Inflammatory macrophage (primary cell): ENCODE measurements at places on chromosomes 12 and 14.

DNA sequence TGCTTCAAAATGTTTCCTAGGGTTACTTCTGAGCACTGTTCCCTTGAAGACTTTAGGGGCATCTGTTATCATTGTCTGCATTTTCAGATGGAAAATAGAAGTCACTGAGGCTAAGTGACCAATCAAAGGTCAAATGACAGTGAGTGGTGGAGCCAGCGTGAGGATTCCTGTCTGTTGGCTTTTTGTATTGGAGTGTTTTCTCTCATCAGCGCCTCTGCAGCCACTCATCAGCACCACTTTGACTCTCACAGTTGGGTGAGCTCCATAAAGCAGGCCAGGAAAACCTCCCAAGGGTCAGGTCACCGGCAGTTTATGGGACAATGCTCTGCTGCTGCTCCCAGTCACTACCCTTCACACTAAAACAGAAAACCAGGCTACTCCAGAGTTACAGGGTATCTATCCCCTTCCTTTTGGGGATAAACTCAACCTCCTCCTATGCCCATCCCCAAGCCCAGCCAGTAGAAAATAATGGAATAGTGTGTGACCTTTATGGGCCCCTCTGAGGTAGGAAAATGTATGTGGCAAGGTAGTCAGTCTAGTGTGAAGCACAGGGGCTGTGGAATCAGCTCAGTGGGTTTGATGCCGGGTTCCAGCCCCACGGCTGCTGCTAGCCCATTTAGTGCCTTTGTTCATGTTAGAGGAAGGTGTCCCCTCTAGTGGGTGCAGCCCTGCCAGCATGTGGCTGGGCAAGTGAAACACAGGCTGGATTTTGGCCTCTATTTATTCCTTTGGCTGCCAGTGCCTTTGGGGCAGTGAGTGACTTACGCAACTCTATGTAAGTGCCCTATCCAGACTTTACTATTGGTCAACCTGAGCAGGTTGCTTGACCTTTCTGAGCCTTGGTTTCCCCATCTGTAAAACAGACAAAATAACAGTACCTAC lies 133.8 kb upstream of the CPM start:
- DNase-seq: no peak

DNA sequence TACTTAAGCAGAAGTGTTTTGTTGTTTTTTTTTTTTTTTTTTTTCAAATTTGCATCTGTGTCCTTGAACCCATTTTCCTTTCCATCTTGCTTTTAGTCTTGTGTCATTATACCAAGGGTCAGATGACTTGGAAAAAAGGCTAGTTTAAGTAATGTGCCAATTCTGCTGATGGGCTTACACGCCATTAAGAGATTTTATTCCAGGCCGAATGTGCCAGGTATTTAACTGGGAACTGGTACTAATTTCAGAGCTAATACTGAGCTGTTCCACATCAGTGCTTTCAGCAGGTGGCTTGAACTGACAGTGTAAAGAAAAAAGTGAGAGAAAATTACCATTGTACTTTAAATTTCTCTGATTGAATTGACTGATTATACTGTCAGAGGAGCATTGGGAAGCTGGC lies 224.9 kb downstream of the NPAS3 start:
- DNase-seq: no peak

- DNase-seq: no peak
Observed at GRCh38 chr12:131102991-131103668, 149.4 kb downstream of the ADGRD1 start.

DNA sequence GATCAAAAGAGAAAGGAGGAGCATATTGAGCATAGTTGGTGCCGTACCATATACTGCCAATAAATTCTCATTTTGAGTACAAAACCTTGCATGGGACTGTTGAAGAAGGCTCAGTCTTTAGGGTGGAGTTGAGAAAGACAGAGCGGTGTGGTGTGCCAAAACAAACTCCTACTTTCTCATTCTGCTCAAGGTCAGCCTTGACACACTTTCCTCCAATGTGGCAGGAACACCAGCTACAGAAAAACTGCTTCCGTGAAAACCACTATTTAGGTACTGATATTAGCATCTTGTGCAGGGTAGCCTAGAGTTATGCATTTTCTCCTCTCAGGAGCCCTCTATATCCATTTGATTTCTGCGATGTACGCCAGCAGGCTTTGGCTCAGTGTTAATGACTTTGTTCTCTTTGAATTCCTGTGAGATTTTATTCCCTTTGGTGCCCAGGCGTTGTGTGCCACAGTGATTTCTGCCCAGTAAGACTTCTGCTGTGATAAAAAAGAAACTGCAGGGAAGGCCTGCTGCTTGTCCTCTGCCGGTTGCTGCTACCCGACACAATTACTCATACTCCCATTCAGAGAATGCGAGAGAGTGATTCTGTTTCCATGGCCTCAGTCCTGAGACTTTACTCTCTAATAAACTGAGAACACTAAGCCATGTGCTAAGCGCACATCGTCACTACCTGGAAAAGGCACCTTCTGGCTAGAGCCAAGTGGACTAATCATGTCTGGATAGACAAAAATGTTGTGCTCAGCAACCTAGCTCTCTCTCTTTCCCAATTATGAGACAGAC lies 88.3 kb upstream of the MDM1 start:
- no peak for DNase-seq

DNA sequence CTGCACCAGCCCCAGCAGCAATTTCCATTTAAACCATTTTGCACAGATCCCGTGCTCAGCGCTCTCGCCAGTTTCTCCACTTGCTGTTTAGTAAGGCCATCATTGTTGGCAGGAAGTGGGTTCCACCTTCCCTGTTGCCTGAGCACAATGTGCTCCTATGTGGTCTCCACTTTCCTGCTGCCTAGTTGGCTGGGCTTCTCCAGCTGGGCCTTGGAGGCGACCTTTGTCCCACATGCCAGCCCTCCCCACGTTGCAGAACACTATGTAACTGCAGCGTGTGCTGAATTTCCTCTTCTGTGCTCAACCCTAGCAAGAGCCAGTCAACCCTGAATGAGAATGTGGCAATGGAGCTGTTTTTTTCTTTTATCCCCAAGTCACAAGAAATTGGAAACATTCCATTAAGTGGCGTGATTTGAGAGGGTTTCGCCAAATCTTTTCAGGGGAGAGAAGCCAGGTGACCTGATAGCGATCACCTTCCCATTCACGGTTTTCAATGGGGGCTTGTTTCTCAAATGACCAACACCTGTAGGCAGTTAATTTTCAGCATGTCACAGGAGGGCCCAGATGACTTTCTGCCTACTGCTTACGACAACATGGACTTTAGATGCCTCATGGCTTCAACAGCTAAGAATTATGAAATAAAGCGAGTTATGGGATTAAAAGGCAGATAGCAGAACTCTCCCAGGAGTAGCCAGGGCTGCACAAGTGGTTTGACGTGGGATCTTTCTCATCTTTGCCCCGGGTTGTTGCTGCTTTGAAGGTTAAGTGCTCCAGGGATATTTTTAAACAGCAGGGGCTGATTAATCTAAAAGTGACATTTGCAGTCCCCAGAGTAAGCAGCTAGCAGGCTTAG lies at the start of gene ACACB:
ACACB (plus strand) TSS at position 830 of the 853 bp plus-strand sequence. CDS start 22,819 bp downstream, outside the sequence.
- peak; percentile 83 for DNase-seq

GRCh38 chr12:23884909-23885308 lies 64.6 kb downstream of the SOX5 start:
- DNase-seq: no peak

DNA sequence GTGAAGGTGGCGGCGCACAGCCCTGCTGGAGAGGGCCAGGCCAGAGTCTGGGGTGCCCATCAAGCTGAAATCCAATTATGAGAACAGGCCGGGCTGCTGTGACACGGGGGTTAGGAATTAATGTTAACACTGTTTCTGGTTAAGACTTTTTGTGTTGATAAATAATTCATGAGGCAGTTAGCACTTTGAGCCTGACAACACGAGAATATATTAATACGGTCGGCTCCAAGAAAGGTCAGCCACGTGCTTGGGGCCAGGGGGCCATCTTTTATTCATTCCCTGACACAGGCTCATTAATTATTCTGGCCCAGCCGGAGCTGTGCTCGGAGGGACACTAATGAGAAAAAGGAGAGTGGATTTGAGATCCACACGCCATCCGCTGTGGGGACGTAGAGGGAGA lies 45.1 kb downstream of the FBRSL1 start:
- DNase-seq: no peak

GRCh38 chr14:20730891-20731290 lies 14.8 kb upstream of the EDDM3A start:
- DNase-seq: peak; percentile 44

DNA sequence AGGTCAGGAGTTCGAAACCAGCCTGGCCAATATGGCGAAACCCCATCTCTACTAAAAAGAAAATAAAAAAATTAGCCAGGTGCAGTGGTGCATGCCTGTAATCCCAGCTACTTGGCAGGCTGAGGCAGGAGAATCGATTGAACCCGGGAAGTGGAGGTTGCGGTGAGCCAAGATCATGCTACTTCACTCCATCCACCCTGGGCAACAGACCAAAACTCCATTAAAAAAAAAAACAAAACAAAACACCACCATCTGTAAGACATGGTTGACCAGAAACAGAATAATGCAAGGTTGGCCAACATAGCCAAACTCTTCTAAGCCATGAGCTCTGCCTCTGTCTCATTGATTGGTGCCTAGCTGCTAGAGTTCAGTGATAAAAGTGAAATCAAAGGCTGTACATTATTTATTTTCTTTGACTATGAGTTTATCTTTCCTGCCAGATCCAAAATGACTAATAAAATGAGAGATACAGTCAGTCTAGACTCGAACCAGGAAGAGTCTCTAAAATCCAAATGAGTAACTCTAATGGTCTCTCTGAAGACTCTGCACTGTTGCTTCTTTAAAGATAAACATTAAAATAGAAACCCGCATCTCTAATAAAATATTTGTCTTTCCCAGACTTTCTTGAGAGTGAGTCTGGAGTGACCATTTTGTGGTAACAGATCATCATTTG lies 404.7 kb downstream of the DAD1 start:
- no peak for DNase-seq

- DNase-seq: no peak
Observed at GRCh38 chr14:66069036-66069435, 417.1 kb upstream of the CCDC196 start.

DNA sequence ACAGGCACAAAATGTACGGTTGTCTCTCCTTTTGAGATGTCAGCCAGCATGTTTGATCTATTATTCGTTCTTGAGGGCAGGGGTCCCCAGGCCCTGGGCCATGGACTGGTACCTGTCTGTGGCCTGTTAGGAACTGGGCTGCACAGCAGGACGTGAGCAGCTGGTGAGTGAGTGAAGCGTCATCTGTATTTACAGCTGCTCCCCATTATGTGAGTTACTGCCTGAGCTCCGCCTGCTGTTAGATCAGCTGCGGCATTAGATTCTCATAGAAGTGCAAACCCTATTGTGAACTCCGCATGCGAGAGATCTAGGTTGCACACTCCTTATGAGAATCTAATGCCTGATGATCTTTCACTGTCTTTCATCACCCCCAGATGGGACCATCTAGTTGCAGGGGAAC lies 41.4 kb upstream of the SCN8A start:
- DNase-seq: no peak

DNA sequence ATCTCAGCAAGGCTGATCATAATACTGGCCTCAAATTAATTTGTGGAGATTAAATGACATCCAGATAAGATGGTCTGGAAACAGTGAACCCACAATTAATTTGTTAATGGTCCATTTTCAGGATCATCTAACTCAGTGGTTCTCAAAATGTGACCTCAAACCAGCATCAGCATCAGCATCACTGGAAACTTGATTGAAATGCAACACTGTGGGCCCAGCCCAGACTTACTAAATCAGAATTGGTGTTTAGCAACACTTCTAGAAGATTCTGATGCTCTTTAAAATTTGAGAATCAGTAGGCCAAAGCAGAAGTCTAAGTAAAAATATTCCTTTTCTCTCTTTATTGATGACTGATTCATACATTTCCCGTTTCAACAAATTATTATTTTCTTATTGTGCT lies 10.7 kb upstream of the KRT82 start:
- no peak for DNase-seq

GRCh38 chr12:84128117-84128991 lies 784.2 kb downstream of the SLC6A15 start:
- DNase-seq: no peak

DNA sequence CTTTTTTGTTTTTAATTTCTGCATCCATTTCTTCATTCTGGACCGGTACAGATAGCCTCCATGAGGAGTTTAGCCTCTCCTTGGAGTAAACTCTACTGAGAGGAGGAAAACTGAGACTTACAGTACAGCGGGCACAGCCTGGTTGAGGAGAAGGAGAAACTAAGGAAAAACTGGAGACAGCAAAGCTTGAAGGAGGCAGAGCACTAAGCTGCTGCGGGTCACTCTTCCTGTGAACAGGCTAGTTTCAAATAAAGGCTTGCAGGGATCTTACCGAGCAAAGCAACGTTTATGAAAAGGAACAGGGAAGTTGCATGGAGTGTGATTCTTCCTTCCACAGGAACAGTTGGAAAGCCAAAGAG lies 348 bp upstream of the SSTR1 start:
- no peak for DNase-seq

DNA sequence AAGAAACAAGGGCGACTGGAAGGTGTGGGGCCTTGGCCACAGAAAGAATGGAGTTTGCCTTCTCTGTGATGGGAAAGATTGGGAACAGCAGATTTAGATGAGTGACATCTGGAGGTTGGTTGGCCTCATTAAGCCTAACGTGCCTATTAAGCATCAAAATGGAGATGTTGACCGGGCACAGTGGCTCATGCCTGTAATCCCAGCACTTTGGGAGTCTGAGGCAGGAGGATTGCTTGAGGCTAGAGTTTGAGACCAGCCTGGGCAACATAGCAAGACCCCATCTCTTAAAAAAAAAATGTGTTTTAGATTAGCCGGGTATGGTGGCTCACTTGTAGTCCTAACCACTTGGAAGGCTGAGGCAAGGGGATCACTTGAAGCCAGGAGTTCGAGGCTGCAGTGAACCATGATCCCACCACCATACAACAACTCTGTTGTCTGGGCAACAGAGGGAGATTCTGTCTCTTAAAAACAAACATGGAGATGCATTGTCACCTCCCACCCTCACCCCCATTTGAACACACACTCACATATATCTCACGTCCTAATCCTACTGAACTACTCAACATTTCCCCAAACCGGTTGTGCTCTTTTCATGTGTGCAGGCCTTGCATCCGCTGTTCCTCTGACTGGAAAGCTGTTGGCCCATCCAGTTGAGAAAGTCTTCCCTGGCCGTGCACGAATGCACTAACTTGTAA lies 172.1 kb downstream of the ETV6 start:
- no peak for DNase-seq

DNA sequence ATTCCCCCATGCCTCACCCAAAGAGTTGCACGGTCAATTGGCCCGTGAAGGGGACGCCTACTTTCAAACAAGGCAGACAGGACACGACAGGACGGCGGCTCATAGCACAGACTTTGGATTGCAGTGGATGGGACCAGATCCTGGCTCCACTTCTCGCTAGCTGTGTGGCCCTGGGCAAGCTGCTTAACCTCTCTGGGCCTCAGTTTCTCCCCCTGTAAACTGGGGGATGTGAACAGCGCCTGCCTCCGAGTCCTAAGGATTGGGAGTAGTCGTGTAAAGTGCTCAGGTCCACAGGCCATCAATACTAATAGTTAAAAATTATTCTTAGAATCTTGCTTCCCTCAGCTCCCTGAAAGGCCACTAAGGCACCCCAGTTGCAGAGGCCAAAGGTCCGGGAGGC lies 13.1 kb downstream of the RHOF start:
- no peak for DNase-seq

DNA sequence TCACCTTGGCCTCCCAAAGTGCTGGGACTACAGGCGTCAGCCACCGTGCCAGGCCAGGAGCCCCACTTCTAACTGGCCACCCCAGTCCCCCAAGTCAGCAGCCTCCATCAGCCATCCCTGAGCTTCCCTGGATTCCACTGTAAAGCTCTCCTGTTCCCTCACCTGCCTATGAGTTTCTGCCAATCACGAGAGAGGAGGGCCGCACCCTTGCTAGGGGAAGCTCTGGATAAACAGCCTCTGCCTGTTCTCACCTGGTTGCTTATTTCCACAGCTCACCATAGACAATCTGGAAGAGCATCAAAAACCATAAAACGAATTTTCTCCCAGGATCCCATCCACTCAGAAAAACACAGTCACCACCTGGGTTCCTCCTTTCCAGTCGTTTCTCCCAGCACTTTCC lies 5.0 kb downstream of the CDCA4 start:
- DNase-seq: no peak
